ENCODE measurements at places on chromosomes 3 and 15.

DNA sequence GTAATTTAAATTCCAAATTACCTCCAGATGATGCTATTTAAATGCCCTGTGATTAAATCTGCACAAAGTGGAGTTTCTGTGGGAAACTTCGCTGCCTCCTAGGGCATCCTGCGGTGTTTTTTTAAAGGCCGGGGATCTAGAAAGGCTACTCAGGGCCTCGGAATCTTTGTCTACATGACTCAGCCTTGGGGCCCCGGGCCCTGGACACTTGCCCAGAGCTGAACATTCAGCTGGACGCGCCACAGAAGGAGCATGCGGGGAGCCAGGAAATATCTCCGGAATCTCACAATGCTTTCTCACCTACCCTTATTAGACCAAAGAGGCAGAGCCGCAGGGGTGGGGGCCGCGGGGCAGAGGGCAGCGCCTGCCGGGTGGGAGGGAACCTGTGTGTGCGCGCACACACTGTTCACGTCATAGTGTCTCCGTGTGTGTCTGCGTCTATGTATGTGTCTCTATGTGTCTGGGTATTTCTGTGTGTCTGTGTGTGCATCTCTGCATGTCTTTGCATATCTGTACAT, 145.5 kb upstream of the TPM1 start:
- DNase-seq, result peak; percentile 99

GRCh38 chr3:104291878-104292277, 1074.8 kb upstream of the ALCAM start:
- no peak for DNase-seq

DNA sequence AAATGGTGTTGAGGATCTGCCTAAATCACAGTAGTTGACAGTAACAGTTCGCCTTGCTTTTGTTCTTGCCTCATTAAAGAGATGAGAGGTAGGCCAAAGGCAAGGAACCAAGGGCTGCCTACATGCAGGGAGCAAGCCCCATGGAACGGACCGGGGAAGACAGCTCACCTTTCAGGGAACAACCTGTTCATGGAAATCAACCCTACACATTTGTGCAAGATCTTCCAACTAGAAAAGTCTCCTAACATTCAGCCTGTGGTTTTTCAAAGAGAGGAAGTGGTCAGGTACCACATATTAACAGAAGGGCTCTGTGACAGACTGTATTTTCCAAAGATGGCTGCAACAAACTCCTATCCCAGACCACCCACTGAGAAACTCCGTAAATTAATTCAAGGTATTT, 1031.8 kb upstream of the NR2F2 start:
- no peak for DNase-seq

GRCh38 chr3:26558257-26558656, 64.3 kb upstream of the LRRC3B start:
- no peak for DNase-seq

- peak; percentile 39 for DNase-seq
Measured at GRCh38 chr15:81002331-81003096, 1.8 kb downstream of the TLNRD1 start.

DNA sequence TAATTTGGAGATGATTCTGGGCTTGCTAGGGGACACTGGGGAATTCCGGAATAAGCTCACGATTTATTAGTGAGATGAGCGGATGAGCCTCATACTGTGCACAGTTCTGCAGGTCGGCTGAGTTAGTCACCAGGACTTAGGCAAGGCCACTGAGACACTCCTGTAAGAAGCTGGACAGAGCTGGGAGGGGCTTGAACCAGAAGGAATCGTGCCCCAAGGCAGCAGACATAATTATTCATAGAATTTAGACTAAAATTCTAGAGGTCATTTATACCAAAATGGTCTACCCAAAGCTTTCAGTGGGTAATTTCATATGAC, 121.4 kb downstream of the VGLL4 start:
- no peak for DNase-seq

DNA sequence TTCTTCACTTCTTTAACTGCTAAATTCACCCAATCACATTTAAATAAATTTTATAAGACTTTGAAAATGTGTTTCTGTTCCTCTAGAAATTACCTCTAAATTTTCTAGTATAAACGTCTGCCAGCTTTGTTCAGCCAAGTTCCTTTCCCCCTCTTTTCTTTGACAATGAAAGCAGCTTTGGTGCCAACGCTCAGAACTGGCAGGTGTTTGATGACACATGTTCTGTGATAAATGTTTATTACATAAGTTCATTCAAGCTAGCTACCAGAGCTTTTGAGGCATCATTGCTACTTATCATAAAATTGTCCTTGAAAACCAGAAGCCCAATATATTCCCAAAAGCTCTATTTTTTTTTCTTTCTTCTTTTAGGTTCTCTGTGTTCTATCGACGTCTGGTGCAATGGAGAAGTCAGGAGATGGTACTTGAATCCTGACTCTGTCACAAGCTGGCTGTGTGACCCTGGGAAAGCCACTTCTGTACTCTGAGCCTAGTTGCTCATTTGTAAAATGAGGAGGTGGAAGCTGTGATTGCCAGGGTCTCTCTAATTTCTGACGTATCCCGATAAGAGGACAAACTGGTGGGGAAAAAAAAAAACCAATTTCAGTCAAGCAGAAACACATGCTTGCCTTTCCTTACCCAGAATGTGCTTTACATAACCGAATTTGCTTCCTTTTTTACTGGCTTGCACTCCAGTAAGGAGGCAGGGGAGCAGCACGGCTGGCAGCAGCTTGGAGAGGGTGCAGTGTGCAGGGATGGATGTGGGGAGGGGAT, 187.1 kb upstream of the LPP start:
- DNase-seq, result no peak
